ENCODE measurements at places on chromosomes 1 and 21. TPM values are rescaled to one million over a fixed set of nuclear protein-coding genes. Genes with fewer than 3 reads are reported as not detected.

The WDR64 gene
- total RNA-seq = not detected

The SLAMF9 gene
- not detected for total RNA-seq

The PDZK1IP1 gene
- total RNA-seq = not detected

The SPRR2B gene
- total RNA-seq = not detected

The TMPRSS3 gene
- total RNA-seq = not detected

The KCNE1 gene
- 0.27 TPM for total RNA-seq

The ASCL5 gene
- total RNA-seq = not detected

The NR1I3 gene
- not detected for total RNA-seq

The CAPN9 gene
- under 0.01 TPM for total RNA-seq

The OXCT2 gene
- total RNA-seq = 1.6 TPM

The PGLYRP3 gene
- not detected for total RNA-seq

The ST6GALNAC5 gene
- not detected for total RNA-seq

The LCE1B gene
- total RNA-seq = 0.22 TPM

The STIL gene
- 47.2 TPM for total RNA-seq

The PLA2G2A gene
- total RNA-seq = not detected

The KRTAP19-2 gene
- not detected for total RNA-seq

The TFF3 gene
- total RNA-seq = not detected

The OLIG1 gene
- not detected for total RNA-seq

The ST6GALNAC3 gene
- 39.0 TPM for total RNA-seq

The WLS gene
- 140 TPM for total RNA-seq

The VCAM1 gene
- 10.4 TPM for total RNA-seq

Data from thoracic aorta endothelial cell (primary cell).